Glomerular endothelial cell (primary cell): ENCODE measurements at places on chromosomes 1 and 21.

DNA sequence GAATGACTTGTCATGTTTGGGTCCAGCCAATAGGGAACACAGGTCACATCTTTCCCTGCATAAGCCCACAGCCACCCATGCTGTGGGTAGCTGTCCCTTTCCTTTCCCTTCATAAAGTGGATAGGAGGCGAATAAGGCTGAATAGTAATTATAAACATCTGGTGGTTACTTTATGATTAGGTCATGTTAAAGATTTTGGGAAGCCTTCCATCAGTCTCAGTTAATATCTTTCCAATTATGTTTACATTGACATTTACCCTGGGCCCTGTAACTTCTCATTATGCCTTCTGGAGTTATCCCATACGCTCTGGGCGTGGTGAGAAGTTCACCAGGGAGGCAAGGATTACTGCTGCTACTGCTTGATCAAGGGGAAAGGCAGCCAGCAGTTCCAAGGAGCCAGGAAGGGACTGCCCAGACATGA is 197.2 kb downstream of the HLX start:
- no peak for DNase-seq

- no peak for DNase-seq
These were observed 2.9 kb downstream of the DIPK1A start for GRCh38 chr1:92958203-92958970.

GRCh38 chr1:66401244-66401643 is 132.7 kb upstream of the SGIP1 start:
- DNase-seq: no peak

- no peak for DNase-seq
These were observed 51.6 kb upstream of the MACF1 start for GRCh38 chr1:39152923-39153322.

GRCh38 chr1:237287876-237288521 is 246.0 kb downstream of the RYR2 start:
- no peak for DNase-seq

DNA sequence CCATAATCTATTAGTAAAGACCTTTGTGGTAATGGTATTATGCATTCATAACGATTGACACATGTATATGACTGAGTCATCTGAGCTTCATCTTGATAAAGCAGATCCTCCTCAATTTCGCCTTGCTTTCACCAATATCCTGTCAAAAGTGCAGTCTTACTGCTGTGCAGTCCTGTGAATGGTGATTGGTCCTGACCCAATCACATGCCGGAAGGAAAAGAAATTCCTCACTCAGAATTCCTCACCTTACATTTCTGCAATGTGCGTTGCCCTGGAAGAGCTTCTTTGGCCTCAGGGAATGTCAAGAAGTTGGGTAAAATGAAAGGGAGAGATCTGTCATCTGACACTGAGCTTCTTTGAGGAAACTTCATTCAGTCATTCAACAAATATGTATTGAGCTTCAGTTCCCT is 121.0 kb upstream of the TSPAN2 start:
- no peak for DNase-seq

- DNase-seq: no peak
These were observed 12.9 kb downstream of the CAMK2N1 start for GRCh38 chr1:20472860-20473711.

DNA sequence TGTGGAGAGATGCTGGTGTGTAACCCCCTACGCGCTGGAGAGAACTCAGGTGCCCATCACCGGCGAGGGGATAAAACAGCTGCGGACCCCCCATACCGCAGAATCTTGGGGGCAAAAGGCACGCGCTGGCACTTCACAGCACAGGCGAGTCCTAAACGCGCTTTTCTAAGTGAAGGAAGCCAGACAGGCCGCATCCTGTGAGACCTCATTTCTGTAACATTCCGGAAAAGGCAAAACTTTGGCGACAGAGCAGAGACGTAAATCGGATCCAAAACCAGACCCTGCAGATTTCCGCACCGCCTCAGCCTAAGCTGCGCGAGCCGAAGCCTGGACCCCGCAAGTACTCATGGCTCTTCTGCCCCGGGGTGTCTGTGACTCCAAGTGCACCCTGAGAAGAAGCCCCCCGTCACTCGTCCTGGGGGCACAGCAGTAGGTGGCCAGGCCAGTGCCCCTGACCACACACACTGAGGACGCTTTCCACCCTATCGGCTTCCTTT is 60.9 kb downstream of the SLX9 start:
- DNase-seq: no peak

DNA sequence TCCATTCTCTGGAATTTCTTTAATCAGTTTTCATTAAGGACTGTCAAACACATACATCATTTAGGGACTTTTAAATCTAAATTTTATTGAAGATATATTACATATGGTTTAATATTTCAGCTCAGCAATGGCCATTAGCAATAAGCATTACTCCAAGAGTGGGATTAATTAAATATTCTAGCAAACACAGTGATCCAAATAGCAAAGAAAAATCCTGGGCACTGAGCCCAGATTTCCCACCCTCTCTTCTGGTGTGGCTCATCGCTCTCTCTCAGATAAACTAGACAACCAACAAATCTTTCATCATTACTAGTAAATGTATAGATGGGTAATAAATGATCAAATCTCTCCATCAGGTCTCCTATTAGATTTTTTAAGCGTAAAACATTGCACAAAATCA is 53.5 kb upstream of the FOXD3 start:
- no peak for DNase-seq

DNA sequence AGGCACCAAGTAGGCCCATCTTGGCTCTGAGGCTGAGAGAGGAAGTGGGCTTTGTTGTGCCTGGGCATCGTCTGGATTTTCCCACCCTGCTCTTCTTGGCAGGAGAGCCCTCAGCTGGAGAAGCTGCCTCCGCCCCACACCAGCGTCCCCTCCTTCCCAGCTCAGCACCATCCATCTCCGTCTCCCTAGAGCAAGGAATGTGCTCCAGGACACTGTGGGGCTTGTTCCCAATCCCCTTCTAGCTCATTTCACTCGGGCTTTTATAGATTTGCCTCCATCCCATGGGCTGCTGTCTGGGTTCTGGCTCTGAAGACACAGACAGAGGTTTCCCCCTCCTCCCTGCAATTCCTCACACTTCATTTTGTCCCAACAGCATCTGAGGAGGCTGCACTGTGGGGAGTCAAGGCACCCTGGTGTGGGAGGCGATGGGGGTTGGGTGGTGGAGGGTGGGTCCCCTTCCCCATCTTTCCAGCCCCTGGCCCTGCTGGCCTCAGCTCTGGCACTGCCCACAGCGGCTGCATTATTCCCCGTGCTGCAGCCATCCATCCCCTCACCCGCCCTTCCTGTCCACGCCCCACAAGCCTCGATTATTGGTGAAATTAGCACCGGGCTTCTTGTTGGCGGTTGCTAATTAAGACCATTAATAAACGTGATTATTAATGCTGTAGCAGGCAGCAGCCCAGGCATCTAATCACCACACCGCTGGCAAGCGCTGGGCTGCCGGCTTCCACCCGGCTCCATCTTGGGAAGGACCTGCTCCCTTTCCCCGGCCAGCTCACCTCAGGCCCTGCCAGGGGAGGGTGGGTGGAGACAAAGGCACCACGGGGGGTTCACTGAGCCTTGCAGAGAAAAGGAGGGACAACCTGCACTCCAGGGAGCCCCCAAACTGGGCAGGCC is 21.7 kb downstream of the RHBG start:
- DNase-seq: no peak

DNA sequence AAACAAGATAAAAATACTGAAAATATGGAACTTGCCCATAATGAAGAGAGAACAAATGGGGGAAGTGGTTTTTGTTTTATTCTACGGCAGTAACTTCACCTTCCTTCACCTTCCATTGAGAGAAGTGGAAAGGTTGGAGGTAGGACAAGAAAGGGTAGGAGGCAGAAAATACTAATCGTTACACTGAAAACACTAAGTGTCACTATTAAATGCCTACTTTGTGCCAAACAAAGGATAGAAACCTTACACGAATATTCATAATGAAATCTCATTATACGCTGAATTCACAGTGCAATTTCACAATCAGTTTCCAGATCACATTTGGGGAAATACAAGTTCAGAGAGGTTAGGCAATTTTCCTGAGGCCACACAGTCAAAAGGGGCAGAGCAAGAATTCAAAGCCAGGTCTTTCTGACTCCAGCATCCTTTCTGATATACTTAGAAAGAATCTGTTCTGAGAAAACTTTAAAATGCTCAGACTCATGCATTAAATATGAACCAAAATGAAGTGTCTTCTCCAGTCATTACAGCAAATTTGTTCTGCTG is 3.0 kb downstream of the TIAM1 start:
- DNase-seq: no peak

GRCh38 chr1:34928066-34928696 is 1.3 kb downstream of the DLGAP3 start:
- DNase-seq: no peak

DNA sequence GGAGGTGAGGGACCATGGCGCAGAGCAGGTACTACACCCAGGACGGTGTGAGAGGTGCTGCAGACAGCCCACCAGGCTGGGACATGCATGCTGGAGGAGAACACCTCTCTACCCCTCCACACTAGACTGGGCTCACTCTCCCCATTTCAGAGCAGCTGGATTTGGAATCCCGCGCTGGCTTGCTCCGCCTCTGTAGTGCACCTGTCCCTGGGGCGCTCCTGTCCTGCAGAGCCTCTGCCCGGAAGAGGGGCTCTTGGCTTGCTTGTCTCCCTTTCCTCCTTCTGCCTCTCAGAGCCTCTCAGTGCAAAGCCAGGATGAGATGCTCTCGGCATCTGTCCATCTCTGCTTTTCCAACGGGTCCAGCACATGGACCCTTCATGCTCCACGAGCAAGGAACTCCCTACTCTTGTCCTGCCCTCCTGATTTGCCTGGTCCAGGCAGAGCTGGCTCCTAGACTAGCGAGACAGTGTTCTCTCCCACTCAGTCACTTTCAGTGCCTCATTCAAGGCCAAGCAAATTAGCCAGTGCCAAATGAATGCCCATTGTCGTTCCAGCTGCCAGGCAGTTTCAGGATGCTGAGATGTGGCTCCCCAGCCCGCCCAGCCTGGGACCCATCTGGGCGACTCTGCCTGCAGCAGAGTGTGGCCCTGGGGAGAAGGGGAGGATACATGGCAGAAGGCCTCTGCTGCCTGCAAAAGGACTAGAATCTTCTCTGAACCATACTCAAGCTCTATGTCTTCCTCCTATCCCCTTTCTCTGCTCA is 33.7 kb downstream of the CDCA8 start:
- DNase-seq: no peak

DNA sequence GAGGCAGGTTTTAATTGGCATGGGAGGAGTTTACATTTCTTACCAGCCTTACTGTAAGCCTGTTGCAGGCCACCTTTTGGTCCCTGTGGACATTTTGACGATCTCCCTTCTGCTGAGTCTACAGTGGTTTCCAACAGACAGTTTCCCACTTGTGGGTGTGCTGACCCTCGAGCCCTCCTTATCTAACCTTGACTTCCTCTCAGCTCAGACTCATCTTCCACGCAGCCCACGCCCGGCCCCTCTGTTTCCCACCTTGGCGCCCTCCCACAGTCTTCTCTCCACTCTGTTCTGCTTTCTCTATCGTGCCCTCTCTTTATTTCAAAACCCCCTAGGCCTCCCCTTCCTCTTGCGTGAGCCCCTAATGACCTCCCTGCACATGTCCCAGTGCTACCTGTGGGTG is 6.1 kb upstream of the ARL8A start:
- no peak for DNase-seq

- no peak for DNase-seq
These were observed 21.6 kb upstream of the CLDN14 start for GRCh38 chr21:36501589-36501892.

- no peak for DNase-seq
These were observed 549.2 kb upstream of the BRINP3 start for GRCh38 chr1:191026828-191027227.

GRCh38 chr1:68811806-68812205 is 314.9 kb upstream of the DEPDC1 start:
- DNase-seq: no peak

- no peak for DNase-seq
These were observed 89.8 kb downstream of the TRIM11 start for GRCh38 chr1:228316589-228317387.

DNA sequence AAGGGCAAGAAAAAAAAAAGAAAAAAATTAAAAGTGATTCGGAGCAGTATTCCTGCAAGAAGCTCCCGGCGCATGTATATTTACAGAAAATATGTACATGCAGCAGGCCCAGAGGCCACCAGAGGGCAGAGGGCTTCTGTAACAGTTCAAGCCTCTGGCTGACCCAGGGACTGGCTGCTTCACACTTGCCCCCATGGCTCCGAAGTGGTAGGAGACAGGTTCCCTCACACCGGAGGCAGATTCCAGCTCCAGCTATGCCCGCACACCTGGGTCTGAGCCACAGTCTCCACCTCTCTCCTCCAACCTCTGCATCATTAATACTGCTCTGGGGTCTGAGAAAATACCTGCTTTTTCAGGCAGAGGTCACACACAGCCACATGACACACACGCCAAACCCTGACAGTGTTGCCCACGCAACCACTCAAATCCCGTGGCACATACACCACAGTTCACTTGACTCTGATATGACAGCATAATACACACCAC is 2.2 kb upstream of the ARHGAP30 start:
- DNase-seq: no peak

DNA sequence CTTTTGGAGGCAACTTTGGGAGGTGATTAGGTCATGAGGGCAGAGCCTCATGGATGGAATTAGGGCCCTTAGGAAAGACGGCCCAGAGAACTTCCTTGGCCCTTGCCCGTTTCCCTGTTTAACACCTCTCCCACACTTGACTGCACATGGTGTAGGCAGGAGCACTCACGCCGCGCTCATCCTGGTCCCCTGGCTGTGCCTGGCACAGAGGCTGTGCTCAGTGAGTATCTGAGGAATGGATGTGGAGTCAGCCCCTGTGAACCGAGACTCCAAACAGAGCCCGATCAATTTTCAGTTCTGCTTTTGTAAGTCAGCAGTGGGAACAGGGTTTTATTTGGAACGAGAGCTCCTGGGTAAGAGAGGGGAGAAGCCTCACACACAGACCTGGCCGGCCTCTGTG is 29.8 kb upstream of the ETV3 start:
- DNase-seq: no peak

DNA sequence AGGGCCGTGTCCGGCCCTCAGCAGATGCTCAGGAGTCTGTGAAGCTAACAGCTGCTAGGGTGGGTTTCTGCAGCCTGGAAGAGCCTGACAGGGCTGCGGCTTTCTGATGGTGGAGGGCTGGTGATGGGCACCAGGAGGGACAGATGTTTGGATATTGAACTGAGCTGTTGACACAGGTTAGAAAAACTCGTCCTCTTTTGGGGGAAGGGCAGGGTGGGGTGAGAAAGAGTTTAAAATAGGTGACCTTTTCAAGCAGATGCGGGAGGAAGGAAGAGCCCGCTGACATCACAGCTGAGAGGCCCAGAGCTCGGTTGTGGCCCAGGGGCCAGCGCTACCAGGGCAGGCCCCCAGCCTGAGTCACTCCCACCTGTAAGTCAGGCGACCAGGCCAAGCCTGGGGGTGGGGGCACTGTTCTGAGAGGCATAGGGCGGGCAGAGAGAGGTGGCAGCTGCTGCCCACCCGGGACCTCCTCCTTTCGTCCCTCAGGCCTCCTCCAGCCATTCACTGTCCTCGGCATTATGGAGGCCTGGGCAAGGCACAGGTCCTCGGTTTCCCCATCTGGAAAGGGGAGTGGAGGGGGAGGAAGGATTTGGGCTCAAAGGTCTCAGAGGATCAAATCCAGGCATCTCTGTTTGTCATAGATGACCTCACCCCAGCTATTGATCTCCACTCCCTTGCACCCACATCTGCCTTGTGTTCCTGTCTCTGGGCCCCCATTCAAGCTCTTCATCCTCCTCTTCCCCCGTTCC is 32.3 kb upstream of the ID3 start:
- DNase-seq: no peak

- DNase-seq: no peak
These were observed 383.5 kb downstream of the NTNG1 start for GRCh38 chr1:107524301-107524700.

GRCh38 chr1:2381741-2382620 is 9.4 kb downstream of the MORN1 start:
- no peak for DNase-seq
